ENCODE measurements at places on chromosomes 7 and 10.

DNA sequence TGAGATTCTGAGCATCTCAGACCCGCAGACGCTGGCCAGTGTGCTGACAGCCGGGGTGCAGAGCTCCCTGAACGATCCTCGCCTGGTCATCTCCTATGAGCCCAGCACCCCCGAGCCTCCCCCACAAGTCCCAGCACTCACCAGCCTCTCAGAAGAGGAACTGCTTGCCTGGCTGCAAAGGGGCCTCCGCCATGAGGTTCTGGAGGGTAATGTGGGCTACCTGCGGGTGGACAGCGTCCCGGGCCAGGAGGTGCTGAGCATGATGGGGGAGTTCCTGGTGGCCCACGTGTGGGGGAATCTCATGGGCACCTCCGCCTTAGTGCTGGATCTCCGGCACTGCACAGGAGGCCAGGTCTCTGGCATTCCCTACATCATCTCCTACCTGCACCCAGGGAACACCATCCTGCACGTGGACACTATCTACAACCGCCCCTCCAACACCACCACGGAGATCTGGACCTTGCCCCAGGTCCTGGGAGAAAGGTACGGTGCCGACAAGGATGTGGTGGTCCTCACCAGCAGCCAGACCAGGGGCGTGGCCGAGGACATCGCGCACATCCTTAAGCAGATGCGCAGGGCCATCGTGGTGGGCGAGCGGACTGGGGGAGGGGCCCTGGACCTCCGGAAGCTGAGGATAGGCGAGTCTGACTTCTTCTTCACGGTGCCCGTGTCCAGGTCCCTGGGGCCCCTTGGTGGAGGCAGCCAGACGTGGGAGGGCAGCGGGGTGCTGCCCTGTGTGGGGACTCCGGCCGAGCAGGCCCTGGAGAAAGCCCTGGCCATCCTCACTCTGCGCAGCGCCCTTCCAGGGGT, 703 bp downstream of the RBP3 start:
- no peak for DNase-seq

DNA sequence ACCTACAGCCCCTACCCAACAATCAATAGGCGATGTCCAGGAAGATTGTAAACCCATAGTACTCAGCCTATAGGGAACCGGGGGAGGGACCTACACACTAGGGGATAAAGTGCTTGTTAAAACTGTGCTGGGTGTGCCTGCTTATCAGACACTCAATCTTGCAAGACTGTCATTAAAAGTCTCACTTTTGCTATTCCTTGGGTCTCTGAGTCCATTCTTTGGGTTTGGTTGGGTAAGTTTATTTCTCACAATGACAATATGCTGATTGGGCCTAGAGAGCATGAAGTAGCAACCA, 45.6 kb downstream of the PTPRE start:
- no peak for DNase-seq

DNA sequence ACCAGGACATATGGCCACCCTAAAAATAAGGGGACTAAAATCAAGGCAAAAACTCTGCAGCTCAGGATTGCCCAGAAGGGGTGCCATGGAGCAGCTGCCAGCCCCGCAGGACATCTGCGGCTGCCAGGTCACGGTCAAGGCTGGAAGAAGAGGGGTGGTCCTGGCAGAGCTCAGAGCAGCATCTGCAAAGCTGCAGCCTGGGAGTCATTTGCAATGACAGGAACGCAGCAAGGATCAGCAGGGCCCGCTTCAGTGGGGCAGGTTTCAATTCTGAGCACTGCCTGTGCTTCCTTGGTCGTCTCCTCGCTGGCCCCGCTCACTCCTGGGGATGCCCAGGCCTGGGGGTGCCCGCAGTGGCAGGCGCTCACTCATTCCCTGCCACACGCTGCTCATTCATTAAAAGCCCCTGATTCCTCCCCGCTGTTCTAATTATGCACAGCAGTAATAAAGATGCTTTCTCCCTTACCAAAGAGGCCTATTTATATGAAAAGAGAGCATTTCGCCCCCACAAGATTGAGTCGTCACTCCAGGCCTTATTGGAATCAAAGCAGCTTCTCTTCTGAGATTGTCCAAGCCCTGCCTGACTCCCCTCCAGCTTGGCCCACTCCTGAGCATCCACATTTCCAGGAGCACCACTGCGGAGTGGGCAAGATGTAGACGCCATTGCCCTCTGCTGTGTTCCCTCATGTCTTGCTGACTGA, 4.6 kb downstream of the HSPA12A start:
- DNase-seq: no peak

- peak; percentile 29 for DNase-seq
Measured at GRCh38 chr7:139231513-139232376, 708 bp downstream of the UBN2 start.

- no peak for DNase-seq
Measured at GRCh38 chr10:7267142-7267541, 143.7 kb downstream of the SFMBT2 start.

- DNase-seq: peak; percentile 17
Measured at GRCh38 chr7:126768836-126769235, 483.9 kb downstream of the GRM8 start.

- no peak for DNase-seq
Measured at GRCh38 chr7:151927011-151927410, 29.2 kb upstream of the GALNTL5 start.

- no peak for DNase-seq
Measured at GRCh38 chr10:49176310-49177268, 11.6 kb downstream of the TMEM273 start.

GRCh38 chr10:2924431-2924830, 142.9 kb upstream of the PFKP start:
- no peak for DNase-seq

- peak; percentile 14 for DNase-seq
Measured at GRCh38 chr7:88522771-88523293, 216.1 kb upstream of the STEAP4 start.

- DNase-seq: peak; percentile 81
Measured at GRCh38 chr10:103859161-103860086, 4.0 kb upstream of the SH3PXD2A start.

GRCh38 chr10:38127812-38128211, 33.7 kb downstream of the ZNF37A start:
- no peak for DNase-seq

- DNase-seq: no peak
Measured at GRCh38 chr7:73685311-73685710, 1.9 kb downstream of the BUD23 start.

DNA sequence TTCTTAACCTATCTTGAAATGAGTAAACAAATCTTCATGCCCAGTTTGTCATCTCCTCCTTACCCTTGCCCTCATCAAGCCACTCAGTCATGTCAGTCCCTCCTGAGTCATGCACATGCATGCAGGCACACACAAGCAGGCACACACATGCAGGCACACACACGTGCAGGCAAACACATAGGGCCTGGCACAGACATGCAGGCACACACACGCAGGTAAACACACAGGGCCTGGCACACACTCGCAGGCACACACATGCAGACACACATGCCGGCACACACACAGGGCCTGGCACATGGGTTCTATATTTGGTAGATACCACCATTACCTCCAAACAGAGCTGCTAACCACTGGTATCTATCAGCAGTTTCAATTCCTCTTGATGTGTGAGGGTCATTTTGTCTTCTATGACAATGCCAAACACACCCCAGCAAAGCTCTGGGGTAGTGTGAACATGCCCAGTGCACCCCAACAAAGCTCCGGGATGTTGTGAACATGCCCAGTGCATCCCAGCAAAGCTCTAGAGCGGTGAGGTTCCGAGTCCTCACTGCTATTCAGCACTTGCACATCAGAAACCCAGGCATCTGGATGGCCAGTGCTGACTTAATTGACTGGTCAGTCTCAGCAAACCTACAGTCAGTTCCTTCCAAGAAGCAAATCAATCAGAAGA, 563.8 kb downstream of the PTPRN2 start:
- no peak for DNase-seq

DNA sequence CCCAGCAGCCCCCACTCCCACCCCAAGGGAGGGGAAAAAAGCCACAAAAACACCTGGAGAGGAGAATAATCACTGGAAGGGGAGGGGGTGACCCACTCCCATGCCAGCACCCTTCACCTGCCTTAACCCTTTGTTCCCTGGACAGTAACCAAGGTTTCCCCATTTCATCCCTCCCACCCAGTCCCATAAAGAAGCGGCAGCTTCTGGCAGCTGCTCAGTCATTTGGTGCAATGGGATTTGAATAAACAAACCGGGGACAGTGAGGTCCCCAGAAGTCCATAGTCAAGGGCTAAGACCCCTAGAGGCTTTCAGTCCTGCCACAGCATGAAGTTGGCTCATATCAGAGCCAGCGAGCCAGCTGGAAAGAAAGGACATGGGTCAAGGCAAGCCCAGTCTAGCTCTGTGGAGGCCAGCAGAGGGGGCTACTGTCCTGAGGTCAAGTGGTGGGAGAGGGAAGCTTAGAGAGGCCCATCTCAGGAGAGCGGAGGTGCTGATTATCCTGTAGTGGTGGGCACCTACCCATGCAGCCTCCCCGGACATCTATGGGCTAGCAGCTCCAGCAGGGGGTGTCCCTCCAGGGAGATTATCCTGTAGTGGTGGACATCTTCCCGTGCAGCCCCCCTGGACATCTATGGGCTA, 58.9 kb upstream of the LBX1 start:
- peak; percentile 58 for DNase-seq

GRCh38 chr10:57743711-57744110, 524.0 kb downstream of the IPMK start:
- DNase-seq: no peak

GRCh38 chr7:137871170-137871915, 24.6 kb upstream of the DGKI start:
- DNase-seq: no peak

DNA sequence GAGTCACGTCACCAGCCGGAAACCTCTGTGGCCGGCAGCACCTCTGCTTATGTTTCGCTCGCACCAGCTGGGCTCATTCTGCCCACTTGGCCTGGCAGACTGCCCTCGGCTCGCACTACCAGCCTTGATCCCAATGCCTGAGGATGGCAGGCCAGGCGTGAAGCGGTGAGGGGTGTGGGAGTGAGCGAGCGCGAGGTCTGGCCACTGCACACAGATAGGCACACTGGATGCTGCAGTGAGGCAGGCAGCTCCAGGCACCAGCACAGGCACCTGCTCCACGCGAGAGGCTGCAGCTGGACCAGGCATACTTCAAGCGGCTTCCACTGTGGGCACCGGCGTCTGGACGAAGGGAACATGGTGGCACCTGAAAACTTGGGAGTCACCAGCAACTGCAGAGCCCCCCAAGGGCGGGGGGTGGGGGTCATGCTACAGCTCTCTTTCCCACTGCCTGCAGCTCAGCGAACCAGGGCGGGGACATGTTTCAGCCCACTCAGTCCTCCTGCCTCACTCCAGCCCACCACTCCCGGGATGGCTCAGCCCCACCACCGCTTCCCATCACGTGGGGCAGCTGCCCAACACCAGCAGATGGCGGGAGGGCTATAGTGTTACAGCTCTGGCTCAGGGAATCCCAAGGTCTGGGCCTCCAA, 5.4 kb upstream of the DMTF1 start:
- DNase-seq: no peak

GRCh38 chr10:22475651-22476600, 130.6 kb downstream of the SPAG6 start:
- no peak for DNase-seq

DNA sequence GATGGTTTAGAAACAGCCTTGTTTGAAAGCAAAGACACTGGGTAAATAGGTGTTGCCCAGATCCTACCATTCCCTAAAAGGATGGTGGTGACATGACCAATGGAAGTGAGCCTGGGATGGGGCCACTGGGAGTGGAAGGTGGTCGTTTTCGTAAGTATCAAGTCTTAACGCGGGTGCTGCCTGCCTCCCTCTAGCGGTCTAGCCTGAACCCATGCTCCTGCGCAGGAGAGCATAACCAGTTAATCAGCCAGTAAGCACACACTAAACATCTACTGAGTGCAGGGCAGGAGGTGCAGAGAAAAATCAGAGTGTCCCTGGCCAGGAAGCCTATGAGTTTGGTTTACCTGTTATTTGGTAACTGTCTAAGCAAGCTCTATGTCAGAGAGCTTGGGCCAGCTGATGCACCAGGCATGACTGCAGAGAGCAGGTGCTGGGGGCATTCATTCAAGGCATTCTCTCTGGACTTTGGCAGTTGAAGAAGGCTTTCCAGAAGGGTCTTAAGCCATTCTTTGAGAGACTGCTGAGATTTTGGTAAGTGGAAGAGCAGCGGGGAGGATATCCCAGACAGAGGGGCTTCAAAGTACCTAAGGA, 930 bp downstream of the GARIN1A start:
- peak; percentile 7 for DNase-seq

GRCh38 chr10:29823553-29824080, 188.8 kb upstream of the SVIL start:
- no peak for DNase-seq

DNA sequence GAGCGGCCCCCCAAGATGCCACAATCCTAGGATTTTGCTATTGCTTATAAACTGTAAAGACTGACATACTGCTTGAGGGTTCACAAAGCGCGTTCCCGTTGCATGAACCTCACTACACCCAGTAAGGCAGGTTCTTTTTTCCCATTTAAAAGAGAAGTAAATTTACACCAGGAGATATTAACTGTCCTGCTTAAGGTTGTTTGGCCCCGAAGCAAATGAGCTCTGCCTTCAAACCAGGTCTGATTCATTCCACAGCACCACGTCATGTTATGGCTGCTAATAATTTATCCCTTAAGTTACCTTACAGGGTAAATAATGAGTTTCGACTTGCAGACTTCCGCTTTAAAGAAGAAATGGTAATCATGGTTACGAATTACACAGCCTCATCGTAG, 559 bp upstream of the FKBP14 start:
- DNase-seq: peak; percentile 71

- no peak for DNase-seq
Measured at GRCh38 chr10:11135709-11136108, 118.0 kb downstream of the CELF2 start.

DNA sequence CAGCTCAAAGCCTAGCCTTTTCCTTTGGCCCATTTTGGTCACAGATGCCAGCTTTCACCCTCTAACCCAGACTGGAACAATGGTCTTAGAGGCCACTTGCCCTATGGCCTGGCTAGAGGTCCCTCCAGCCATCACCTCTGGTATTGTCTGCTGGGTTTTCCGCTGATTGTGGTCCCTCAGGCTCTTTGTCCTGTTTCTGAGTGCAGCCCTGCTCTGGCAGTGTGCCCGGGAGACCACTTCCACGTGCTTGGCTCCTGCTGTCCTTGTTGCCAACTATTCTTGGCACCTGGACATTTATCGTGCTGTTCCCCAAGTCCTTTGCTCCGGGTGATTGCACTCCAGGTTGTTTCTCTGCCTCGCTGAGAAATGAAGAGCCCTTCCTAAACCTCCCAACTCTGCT, 53.3 kb upstream of the FAM180A start:
- no peak for DNase-seq

DNA sequence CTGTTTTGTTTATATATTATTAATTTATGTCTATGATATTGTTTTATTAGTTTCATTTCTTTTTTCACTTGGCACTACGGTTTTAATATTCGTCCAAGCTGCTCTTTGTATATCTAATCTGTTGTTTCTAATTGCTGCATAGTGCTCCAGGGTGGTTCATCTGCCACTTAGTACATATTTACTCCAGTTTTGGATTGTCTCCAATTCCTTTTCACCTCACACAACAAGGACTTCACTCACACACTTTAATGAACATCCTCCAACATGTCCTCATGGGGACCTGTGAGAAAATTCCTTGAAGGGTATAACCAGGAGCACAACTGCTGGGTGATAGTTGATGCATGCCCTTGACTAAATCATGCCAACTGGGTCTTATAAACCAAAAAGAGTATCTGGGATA, 14.1 kb upstream of the NOC3L start:
- no peak for DNase-seq

- DNase-seq: no peak
Measured at GRCh38 chr10:124285587-124286527, 132.9 kb downstream of the OAT start.

- no peak for DNase-seq
Measured at GRCh38 chr10:124594240-124594639, 132.6 kb downstream of the LHPP start.
